ENCODE measurements at places on chromosomes 1 and 21.

DNA sequence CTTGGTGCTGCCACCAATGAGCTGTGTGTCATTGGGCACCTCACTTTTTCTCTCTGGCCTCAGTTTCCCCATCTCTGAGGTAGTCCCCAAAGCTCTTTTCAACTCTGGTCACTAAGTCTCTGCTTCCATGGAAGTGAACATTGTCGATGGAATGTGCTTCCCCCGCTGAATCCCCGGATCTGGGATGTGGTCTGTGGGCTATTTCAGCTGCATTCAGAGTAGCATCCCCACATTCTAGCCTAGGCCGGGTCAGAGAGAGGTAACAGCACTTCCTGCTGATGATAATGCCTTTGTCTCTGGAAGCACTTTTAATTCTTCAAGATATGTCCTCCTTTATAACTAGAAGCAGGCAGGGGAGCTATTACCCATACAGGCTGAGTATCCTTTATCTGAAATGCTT is 29.8 kb downstream of the RASSF5 start:
- no peaks in the 10 kb centered on the region for H3K4me1 ChIP-seq
- no peak for DNase-seq
- H3K4me3 ChIP-seq: no peak overlapping the region
- no peaks in the 10 kb centered on the region for H3K36me3 ChIP-seq
- H3K27me3 ChIP-seq: no peaks in the 10 kb centered on the region
- no peak overlapping the region for H3K27ac ChIP-seq

DNA sequence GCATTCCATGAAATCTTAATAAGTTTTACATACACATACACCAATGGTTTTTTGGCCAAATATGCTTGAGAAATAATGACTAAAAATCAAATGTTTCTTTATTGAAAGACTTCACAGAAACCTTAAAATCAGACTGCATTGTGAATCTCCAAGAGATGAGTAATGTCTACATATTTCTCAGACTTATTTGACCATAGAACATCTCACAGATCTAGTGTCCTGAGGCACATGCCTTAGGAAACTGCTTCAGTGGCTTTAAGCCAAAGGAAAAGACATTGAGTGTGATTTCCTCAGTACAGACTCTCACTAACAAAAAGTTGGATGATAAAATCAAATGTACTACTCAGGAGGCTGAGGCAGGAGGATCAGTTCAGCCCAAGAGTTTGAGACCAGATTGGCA is 6.2 kb upstream of the C1orf105 start:
- no peaks in the 10 kb centered on the region for H3K4me1 ChIP-seq
- H3K27me3 ChIP-seq: no peaks in the 10 kb centered on the region
- H3K4me3 ChIP-seq: no peak overlapping the region
- no peak for DNase-seq

GRCh38 chr1:33854091-33854490 is 9.8 kb upstream of the HMGB4 start:
- no peak overlapping the region for H3K27ac ChIP-seq
- H3K27me3 ChIP-seq: no peaks in the 10 kb centered on the region
- no peaks in the 10 kb centered on the region for H3K36me3 ChIP-seq
- DNase-seq: no peak

- no peak overlapping the region for H3K4me3 ChIP-seq
- no peaks in the 10 kb centered on the region for H3K27me3 ChIP-seq
- H3K4me1 ChIP-seq: 0 out of 2 replicates have a peak, but pooled peaks cover 1% of the 10 kb centered on the region
- no peaks in the 10 kb centered on the region for H3K36me3 ChIP-seq
- H3K27ac ChIP-seq: no peak overlapping the region
- DNase-seq: no peak
Observed at GRCh38 chr21:43736224-43736883, 17.4 kb downstream of the PDXK start.

- no peak for DNase-seq
- H3K27me3 ChIP-seq: peaks cover 28% of the 10 kb centered on the region
- no peak overlapping the region for H3K27ac ChIP-seq
- no peak overlapping the region for H3K4me3 ChIP-seq
- H3K4me1 ChIP-seq: no peaks in the 10 kb centered on the region
Observed at GRCh38 chr1:35568975-35569395, 4.1 kb upstream of the TFAP2E start.

DNA sequence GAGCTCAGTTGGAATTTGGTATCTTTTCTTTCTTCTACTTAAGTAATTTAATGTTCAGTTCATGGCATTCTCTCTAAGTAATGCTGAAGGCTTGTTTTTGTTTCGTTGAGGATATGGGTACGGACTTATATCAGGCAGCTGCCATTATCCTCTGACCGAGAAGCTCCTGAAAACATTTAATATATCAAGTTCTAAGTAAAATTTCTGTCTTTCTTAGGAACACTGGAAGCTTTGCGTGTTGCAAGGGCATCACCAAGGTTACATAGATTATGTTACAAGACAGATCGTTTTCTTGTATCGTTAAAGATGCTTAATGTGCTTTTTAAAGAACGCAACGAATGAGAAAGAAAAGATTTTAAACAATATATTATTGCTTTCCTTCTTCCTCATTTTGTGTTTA is 1.0 kb upstream of the GALNT2 start:
- no peak overlapping the region for H3K4me3 ChIP-seq
- H3K36me3 ChIP-seq: no peaks in the 10 kb centered on the region
- H3K27me3 ChIP-seq: no peaks in the 10 kb centered on the region
- peaks cover 2% of the 10 kb centered on the region for H3K4me1 ChIP-seq

GRCh38 chr1:7473223-7474142 is 297.6 kb upstream of the VAMP3 start:
- no peaks in the 10 kb centered on the region for H3K27me3 ChIP-seq
- H3K4me1 ChIP-seq: no peaks in the 10 kb centered on the region
- H3K4me3 ChIP-seq: no peak overlapping the region
- no peak for DNase-seq

GRCh38 chr1:47215713-47216112 is 16.3 kb downstream of the TAL1 start:
- no peak for DNase-seq
- no peak overlapping the region for H3K4me3 ChIP-seq
- H3K27ac ChIP-seq: no peak overlapping the region
- no peaks in the 10 kb centered on the region for H3K4me1 ChIP-seq

DNA sequence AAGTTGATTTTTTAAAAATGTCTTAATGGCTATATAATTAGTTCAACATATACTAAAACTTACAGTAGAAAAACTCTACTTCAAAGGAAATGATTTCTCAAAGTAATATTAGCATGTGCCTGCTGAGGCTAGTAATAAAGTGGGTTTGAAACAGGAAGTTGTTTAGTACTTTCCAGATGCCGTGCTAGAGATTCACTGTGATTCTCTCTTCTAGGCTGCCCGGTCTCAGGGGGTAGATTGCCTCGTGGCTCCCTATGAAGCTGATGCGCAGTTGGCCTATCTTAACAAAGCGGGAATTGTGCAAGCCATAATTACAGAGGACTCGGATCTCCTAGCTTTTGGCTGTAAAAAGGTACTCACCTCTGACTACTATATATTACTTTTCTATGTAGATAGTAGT is 9.1 kb downstream of the EXO1 start:
- no peak overlapping the region for H3K4me3 ChIP-seq
- no peaks in the 10 kb centered on the region for H3K27me3 ChIP-seq
- H3K4me1 ChIP-seq: no peaks in the 10 kb centered on the region
- no peak overlapping the region for H3K27ac ChIP-seq
- DNase-seq: no peak

- no peak for DNase-seq
- no peaks in the 10 kb centered on the region for H3K4me1 ChIP-seq
- no peaks in the 10 kb centered on the region for H3K27me3 ChIP-seq
- H3K27ac ChIP-seq: no peak overlapping the region
- H3K36me3 ChIP-seq: no peaks in the 10 kb centered on the region
Observed at GRCh38 chr1:87113313-87113712, 198.9 kb downstream of the HS2ST1 start.

DNA sequence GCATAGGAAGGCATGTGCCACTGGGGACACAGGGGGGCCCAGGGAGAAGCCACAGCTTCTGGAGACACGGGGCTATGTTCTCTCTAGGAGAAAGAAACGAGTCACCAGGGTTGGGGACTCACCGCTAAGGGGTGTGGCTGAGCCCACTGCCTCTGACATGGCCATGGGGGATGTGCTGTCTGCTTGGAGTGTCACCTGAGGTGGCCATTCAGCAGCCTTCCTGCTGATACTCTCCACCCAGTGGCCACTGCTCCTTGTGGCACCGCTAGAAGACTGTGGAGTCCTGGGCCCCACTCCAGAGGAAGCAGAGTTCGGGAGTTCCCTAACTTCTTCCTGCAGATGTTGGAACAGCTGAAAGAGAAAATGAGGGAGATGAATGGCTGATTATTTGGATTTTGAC is 91.2 kb upstream of the SLC45A1 start:
- no peak overlapping the region for H3K27ac ChIP-seq
- H3K4me1 ChIP-seq: no peaks in the 10 kb centered on the region
- H3K27me3 ChIP-seq: no peaks in the 10 kb centered on the region
- no peak overlapping the region for H3K4me3 ChIP-seq
- H3K36me3 ChIP-seq: no peaks in the 10 kb centered on the region

DNA sequence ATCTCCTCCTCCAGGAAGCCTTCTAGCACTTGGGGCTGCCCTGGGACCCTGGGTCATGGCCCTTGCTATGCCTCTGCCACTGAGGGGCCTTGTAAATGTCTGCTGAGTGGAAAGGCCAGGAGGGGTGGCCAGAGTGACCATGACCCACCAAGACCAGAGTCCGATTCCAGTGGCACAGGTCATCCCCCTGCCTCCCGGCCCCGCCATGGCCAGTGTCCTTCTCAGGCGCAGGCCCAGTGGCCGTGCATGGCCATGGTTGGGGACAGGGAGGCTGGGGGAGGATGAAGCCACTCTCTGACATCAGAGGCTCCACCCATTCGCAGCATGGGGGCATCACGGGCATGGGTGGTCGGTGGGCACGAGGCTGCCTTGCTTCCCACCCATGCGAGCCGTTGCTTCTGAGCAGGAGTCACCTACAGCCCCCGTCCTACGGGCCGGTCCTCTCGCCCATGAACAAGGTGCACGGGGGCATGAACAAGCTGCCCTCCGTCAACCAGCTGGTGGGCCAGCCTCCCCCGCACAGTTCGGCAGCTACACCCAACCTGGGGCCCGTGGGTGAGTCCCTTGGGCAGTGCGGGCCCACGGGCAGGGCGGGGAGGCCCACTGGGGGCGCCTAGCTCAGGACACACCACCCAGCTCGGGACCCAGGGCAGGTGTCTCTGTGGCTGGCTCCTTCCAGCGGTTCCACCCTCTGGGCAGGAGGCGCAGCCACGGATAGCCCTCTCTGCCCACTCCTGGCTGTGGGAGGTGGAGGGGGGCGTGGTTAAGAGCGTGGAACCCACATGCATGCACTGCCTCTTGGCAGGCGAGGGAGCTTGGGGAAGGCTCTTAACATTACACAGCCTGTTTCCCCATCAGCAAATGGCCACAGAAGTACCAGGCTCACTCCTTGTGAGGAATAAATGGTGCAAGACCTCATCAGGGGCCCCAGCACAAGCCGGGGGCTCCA is 22.4 kb upstream of the CCDC27 start:
- no peaks in the 10 kb centered on the region for H3K27me3 ChIP-seq
- DNase-seq: no peak
- no peak overlapping the region for H3K27ac ChIP-seq
- H3K4me1 ChIP-seq: peaks cover 6% of the 10 kb centered on the region
- no peaks in the 10 kb centered on the region for H3K36me3 ChIP-seq

- H3K27ac ChIP-seq: no peak overlapping the region
- DNase-seq: no peak
- no peak overlapping the region for H3K4me3 ChIP-seq
- H3K4me1 ChIP-seq: peaks cover 7% of the 10 kb centered on the region
- H3K36me3 ChIP-seq: no peaks in the 10 kb centered on the region
Observed at GRCh38 chr1:24504560-24504959, 1.9 kb downstream of the RCAN3 start.

DNA sequence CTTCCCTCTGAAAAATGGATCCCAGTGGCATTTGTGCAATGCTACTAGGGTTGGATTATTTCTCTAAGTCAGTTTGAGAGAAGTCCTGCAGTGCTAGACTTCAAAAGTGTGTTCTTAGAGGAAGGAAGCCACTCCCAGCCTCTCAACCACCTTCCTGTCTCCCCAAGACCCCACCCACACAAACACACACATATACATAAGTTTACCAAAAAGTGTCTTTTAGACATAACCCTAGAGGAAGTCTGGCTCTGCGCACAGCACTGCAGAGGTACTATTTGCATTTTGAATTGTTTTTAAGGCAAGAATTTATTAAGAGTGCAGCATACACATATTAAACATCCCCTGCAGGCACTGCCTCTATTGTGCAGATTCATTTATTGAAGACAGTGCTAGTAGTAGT is 127.3 kb downstream of the HHIPL2 start:
- no peak overlapping the region for H3K4me3 ChIP-seq
- H3K4me1 ChIP-seq: no peaks in the 10 kb centered on the region
- no peaks in the 10 kb centered on the region for H3K27me3 ChIP-seq
- H3K36me3 ChIP-seq: no peaks in the 10 kb centered on the region

Measured in iPS DF 6.9 (cell line).